Pancreas (tissue), 10 donors: ENCODE measurements at places on chromosomes 2 and 18. TPM values are rescaled to one million over a fixed set of nuclear protein-coding genes. Genes with fewer than 3 reads are reported as not detected.

ASB1 gene
- total RNA-seq = 14.6 TPM

TANK gene
- total RNA-seq = 30.3 TPM

RPRM gene
- total RNA-seq = not detected

CHST9 gene
- 5.4 TPM for total RNA-seq

ALKAL2 gene
- total RNA-seq = 33.4 TPM

SERPINB4 gene
- total RNA-seq = not detected

AGXT gene
- total RNA-seq = not detected

UGT1A3 gene
- not detected for total RNA-seq

CRYGC gene
- not detected for total RNA-seq

DSC1 gene
- total RNA-seq = not detected

TRPM8 gene
- 0.14 TPM for total RNA-seq

NEDD4L gene
- total RNA-seq = 60.4 TPM

CNDP1 gene
- 0.35 TPM for total RNA-seq

C2orf66 gene
- 0.09 TPM for total RNA-seq

FSHR gene
- total RNA-seq = not detected

PROKR1 gene
- total RNA-seq = not detected

IMP4 gene
- 71.2 TPM for total RNA-seq

GDF7 gene
- 0.98 TPM for total RNA-seq

ANKRD36 gene
- 11.9 TPM for total RNA-seq

CYS1 gene
- 27.9 TPM for total RNA-seq

SNX17 gene
- total RNA-seq = 34.3 TPM

LHCGR gene
- not detected for total RNA-seq

ARL4C gene
- 5.9 TPM for total RNA-seq

DNER gene
- 0.70 TPM for total RNA-seq
